ENCODE measurements at places on chromosomes 4 and X. TPM values are rescaled to one million over a fixed set of nuclear protein-coding genes. Genes with fewer than 3 reads are reported as not detected.

Gene GAGE13
- total RNA-seq: not detected

Gene CTAG2
- total RNA-seq: 0.39 TPM

Gene ARHGAP36
- not detected for total RNA-seq

Gene GRPR
- not detected for total RNA-seq

Gene PAGE1
- not detected for total RNA-seq

Gene PPP2R2C
- total RNA-seq: 0.65 TPM

Gene DIPK2B
- not detected for total RNA-seq

Gene ZMAT1
- total RNA-seq: 0.11 TPM

Gene PRSS12
- not detected for total RNA-seq

Gene TRPC3
- total RNA-seq: not detected

Gene ZNF718
- total RNA-seq: 6.7 TPM

Gene ADH1A
- total RNA-seq: not detected

Gene FAM241A
- 0.39 TPM for total RNA-seq

Gene GYPE
- 0.39 TPM for total RNA-seq

Gene FGA
- not detected for total RNA-seq

Gene FAM9C
- total RNA-seq: not detected

Gene ZDHHC9
- total RNA-seq: 20.4 TPM

Gene TNMD
- total RNA-seq: not detected

Gene PDZD4
- total RNA-seq: not detected

Gene PJA1
- total RNA-seq: 27.0 TPM

Gene XK
- 0.39 TPM for total RNA-seq

Gene GAGE12F
- total RNA-seq: not detected

Gene F8A3
- 3.9 TPM for total RNA-seq

Gene NEIL3
- total RNA-seq: 4.3 TPM

Gene GABRG1
- not detected for total RNA-seq

Gene PLRG1
- total RNA-seq: 44.0 TPM

Gene GC
- not detected for total RNA-seq

Gene HTN3
- total RNA-seq: not detected

Gene USP51
- 7.1 TPM for total RNA-seq

Gene EXOC1L
- not detected for total RNA-seq

Gene ZAR1
- total RNA-seq: 0.79 TPM

Gene EMD
- total RNA-seq: 32.2 TPM

Gene CYBB
- total RNA-seq: not detected

Gene NAP1L3
- total RNA-seq: 24.3 TPM

Gene IL1RAPL1
- total RNA-seq: not detected

Gene SERPINA7
- not detected for total RNA-seq

Gene MTMR8
- total RNA-seq: 0.79 TPM

Gene CENPVL3
- total RNA-seq: not detected

Gene AFF2
- total RNA-seq: under 0.01 TPM

Gene CCNB3
- total RNA-seq: 0.39 TPM

Gene FGFBP1
- total RNA-seq: not detected

Gene NDNF
- total RNA-seq: under 0.01 TPM

Gene CTSO
- 10.6 TPM for total RNA-seq

Gene NXF2B
- total RNA-seq: not detected

Gene SMR3B
- total RNA-seq: not detected

Gene CNOT6L
- 17.3 TPM for total RNA-seq

Gene P2RY8
- total RNA-seq: not detected
